ENCODE measurements at places on chromosomes 7 and 10. TPM values are rescaled to one million over a fixed set of nuclear protein-coding genes. Genes with fewer than 3 reads are reported as not detected.

Gene TRIM50
- not detected for total RNA-seq

Gene TRIM74
- not detected for total RNA-seq

Gene HOXA5
- total RNA-seq, result 0.69 TPM

Gene KLHL7
- total RNA-seq, result 36.5 TPM

Gene SPACDR
- total RNA-seq, result not detected

Gene TMEM270
- 0.32 TPM for total RNA-seq

Gene SLC29A4
- 3.1 TPM for total RNA-seq

Gene KIN
- total RNA-seq, result 14.4 TPM

Gene DYDC2
- not detected for total RNA-seq

All from M059J (cell line).